Hematopoietic multipotent progenitor cell (in vitro differentiated cells): ENCODE measurements at places on chromosomes 7 and 10. TPM values are rescaled to one million over a fixed set of nuclear protein-coding genes. Genes with fewer than 3 reads are reported as not detected.

Gene SLC13A4
- not detected for total RNA-seq

Gene UNCX
- total RNA-seq: not detected

Gene CASD1
- 12.7 TPM for total RNA-seq

Gene ASZ1
- not detected for total RNA-seq

Gene GHRHR
- total RNA-seq: not detected

Gene FANK1
- total RNA-seq: 1.6 TPM
